Fibroblast of skin of left quadriceps (primary cell): ENCODE measurements at places on chromosomes 11 and 22.
A peak's percentile ranks its signal among the peaks of the same experiment; 100 is the strongest.

DNA sequence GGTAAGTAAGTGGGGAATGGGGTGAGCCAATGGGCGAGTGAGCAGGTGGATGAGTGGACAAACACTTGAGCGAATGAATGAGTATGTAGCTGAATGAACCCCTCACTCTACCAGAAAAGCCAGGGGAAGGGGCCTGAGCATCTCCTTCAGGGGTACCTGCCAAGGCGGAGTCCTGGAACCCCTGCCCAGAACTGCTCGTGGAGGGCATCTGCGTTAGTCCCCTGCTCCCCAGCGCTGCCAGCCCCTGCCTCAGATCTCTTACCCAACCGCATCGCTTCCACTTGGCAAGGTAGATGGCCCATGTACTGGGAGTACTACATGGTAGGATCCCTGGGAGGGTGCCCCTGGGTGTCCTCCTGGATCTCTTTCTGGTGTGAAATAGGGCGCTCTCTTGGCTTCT is 7.4 kb upstream of the ANO1 start:
- no peak for DNase-seq

DNA sequence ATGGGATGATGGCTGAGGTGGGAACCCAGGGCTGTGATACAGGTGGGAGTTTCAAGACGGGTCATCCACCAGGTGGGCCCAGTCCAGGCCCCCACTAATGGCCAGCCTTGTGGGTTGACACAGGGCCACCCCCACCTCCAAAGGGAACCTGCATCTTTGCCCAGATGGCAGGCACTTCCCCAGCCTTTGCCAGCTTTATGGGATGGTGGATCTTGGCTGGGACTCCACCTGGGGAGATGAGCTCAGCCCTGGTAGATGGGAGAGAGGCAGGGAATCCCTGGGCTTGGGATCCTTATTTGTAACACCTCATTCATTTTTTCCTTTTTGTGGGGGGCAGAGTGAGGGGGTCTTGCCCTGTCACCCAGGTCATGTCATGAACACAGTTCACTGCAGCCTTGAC is 33.4 kb downstream of the CD82 start:
- DNase-seq = no peak

GRCh38 chr11:103085758-103086365 is 6.1 kb downstream of the DCUN1D5 start:
- DNase-seq = no peak

- DNase-seq = no peak
Measured at GRCh38 chr11:84866922-84867321, 760.2 kb downstream of the DLG2 start.

- DNase-seq = no peak
Measured at GRCh38 chr11:17768547-17768946, 34.0 kb downstream of the KCNC1 start.

DNA sequence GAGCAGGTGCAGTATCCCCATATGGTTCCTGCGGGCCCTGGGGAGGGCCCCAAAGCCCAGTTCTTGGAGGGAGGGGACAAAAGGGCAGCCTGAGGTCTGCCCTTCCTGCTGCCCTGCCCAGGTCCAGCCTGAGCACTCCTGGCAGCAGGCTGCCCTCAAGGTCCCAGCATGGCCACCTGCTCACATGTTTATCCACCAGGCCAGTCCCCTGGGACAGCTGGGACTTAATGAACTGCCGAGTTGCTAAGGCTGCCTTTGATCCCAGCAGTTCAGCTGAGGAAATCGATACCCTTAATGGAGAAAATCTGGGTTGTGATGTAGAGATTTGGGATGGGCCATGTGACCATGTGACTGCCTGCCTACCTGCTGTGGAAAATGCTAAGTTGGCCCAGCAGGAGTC is 146.2 kb downstream of the TRIM29 start:
- DNase-seq = no peak

DNA sequence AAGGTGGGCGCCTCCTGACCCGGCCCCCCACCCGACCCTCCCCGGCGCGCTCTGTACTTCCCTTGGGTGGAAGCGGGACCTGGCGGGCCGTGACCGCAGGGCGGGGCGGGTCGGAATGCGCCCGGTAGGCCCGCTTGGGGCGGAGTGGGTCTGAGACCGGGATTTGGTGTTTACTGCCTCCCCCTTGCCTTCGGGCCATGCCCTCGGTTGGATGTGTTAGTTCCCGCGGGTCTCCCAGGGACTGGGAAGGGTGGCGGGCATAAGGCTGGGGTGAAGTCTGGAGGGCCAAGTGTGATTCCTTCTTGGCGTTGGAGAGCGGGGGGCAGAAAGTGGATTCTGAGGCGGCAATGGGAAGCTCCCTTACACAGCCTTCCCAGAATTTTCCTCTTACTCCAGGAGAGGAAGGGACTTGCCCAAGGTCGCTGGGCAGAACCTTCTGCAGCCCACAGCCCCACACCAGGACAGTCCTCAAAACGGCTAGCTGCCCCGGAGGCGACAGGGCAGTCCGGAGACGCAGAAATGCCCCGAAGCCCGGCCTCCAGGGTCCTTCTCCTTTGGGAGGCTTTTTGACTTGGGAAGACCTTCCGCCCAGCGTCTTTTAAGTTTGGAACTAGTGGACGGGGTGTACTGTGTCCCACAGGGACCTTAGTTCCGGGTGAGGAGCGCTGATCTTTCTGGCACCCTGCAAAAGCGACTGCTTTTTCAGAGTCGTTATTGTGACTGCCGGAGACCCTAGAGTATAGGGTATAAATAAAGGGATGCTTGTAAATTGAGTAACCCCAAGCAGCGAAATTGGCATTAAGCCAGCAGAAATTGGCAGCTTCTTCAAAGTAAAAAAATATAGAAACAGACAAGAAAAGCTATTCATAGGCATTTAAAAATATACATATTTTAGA is 647 bp downstream of the SWAP70 start:
- DNase-seq = no peak

DNA sequence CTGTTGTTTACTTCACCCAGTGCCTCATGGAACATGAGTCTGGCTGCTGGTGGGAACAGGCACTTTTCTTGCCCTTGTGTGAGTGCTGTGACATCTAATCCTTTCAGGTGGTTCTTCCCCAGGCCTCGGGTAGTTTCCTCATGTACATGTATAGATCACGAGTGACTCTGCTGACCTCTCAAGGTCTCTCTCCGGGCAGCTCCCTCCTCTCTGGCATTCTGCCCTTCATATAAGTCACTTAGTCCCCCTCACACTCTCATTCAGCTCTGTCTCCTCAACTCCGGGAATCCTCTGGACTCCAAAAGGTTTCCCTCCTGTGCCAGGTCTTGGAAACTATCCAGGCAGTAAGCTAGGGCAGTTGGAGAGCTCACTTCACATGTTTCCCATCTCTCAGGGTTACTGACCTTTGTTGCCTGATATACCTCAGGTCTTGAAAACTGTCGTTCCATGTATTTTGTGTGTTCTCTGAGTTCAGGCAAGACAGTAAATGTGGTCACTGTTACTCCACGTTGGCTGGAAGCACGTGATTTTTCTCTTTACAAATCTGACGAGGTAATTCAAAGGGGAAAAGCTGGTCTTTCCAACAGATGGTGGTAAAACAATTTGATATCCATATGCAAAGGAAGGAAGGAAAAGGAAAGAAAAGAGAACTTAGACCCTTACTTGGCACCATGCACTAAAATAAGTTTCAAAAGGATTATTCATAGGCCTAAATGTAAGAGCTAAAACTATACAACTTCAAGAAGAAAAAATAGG is 40.5 kb upstream of the PITPNB start:
- no peak for DNase-seq

GRCh38 chr11:36744375-36745168 is 146.5 kb upstream of the RAG2 start:
- DNase-seq = peak; percentile 25

DNA sequence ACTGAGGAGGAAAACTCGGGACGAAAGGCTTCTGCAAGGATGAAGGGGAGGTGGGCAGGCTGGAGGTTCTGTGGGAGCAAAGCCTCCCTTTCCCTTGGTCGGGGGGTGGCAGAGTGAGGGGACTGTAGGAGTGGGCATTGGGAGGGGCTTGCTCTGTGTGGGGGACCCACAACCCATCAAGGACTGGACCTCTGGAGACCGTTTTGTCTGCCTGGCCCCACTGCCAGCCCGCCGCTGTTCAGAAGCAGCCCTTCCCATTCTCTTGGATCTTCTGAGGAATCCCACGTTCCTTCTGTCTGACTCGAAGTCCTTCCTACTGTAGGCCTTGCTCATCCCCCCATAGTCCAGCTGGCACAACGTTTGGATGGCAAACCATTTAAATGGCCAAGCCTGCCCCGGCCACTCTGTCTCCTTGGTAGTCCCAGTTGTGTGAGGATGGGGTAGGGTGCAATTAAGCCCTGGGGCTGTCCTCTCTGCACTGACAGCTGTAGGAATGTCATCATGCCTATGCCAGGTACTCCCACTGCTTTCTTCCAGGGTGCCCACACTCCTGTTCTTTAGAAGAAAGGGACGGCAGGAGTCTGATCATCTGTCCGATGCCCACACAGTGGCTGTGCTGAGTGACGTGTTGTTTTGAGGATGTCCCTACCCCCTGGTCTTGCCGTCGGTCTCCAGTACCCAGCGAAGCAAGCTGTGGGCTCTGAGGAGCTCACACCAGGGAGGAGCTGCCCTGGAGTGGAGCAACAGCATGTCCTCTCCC is 17.0 kb upstream of the NECTIN1 start:
- no peak for DNase-seq

GRCh38 chr11:128244871-128245270 is 342.5 kb downstream of the ETS1 start:
- no peak for DNase-seq

DNA sequence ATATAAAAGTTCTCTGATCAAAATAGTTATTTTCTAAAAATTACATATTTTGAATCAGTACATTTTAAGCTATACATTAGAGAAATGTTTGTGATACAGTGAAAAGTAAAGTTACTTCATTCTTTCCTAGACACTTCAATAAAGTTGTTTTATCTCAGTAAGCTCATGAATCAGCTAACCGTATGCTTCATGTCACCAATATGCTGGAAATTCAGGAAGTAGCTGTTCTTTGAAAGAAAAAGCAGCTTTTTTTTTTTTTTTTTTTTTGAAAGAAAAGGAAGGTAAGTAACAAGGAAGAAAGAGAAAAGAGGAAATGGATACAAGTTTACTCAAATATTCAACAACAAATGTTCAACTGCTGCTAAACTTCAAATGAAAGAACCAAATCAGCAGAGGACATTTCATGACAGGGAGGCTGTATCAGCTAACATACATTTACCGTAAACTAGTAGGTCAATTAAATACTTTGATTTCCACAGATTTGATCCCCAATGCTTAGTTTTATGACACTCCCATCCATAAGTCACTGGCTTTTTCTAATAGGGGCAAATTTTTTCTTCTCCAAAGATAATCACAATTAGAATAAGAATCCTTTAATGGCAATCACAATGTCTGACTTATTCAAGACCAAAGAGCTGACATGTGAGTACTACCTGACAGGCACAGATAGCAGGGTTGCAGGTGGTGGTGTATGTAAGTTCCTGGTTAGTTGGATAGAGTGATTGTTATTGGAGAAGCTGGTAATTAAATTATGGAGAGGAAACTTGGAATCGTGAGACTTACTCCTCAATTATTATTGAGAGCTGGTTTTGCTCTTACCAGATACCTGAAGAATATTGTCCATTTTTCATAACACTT is 754 bp downstream of the OR52A1 start:
- DNase-seq = no peak
